Stimulated activated CD8-positive, alpha-beta memory T cell treated with anti-CD3 and anti-CD28 coated beads, Interleukin-7, amount 100 ng/mL, for 4 hours (primary cell): ENCODE measurements at places on chromosomes 4 and X.

- DNase-seq: no peak
Measured at GRCh38 chr4:99011910-99012309, 16.4 kb downstream of the METAP1 start.

DNA sequence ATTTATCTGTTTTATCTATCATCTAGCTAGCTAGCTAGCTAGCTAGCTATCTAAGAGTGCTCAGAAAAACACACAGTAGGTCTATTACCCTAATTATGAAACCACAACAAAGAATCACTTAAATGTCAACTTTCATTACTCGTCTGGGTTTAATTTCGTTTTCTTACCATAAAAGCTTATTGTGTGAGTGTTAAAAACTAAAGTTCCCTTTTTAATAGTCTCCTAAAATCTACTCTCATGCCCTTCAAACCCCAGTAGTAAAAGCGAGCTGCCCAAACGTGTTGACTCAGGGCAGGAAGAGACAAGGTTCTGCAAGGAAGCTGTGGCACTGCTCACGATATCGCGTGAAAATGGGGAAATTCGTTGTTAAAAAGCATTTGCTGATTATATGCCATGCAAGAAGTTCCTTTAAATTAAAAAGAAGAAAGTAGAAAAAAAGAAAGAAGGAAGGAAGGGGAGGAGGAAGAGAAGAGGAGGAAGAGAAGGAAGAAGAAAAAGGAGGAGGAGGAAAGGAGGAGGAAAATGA is 595 bp downstream of the MBNL3 start:
- peak; percentile 1 for DNase-seq

- DNase-seq: no peak
Measured at GRCh38 chrX:155673338-155673737, 60.6 kb upstream of the TMLHE start.

- no peak for DNase-seq
Measured at GRCh38 chr4:154720123-154720522, 23.7 kb upstream of the LRAT start.

DNA sequence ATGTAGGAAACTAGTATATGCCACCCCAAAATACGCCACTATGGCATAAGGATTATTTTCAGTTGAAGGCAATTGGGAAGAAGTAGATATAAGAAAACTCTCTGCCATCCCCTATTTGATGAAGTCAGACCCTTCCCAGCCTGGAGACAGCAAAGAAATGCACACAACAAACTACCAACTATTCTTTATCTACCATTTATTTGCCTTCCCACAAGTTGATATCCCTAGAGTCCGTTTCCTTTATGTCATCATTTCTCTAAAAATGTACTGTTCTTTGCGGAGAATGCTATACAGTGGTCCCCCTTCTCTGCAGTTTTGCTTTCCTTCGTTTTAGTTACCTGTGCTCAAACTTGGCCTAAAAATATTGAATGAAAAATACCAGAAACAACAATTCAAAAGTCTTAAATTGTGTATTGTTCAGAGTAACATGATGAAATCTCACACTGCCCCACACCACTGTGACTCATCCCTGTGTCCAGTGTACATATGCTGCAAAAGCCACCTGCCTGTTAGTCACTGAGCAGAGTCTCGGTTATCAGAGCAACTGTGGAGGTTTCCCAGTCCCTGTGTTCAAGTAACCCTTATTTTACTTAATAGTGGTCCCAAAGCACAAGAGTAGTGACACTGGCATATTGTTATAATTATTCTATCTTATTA is 152.3 kb downstream of the WDFY3 start:
- DNase-seq: no peak

DNA sequence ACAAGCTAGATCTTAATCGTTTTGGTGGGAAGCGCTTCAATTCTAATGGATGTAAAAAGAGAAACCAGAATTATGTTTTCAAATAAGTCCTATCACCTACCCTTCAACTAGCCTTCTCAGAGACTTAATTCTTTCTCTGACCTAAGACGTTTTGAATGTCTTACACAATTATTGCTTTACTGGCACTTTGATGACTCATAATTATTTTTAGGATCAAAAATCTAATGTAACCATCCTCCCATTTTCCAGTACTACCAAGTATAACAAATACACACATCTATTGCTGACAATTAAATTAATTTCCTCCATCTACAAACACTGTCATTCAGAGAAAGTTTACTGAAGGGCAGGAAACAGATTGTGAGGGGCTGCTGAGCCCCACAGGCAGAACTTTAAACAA is 108.6 kb downstream of the PPP3CA start:
- DNase-seq: no peak

- no peak for DNase-seq
Measured at GRCh38 chr4:128390475-128390996, 102.9 kb upstream of the PGRMC2 start.

DNA sequence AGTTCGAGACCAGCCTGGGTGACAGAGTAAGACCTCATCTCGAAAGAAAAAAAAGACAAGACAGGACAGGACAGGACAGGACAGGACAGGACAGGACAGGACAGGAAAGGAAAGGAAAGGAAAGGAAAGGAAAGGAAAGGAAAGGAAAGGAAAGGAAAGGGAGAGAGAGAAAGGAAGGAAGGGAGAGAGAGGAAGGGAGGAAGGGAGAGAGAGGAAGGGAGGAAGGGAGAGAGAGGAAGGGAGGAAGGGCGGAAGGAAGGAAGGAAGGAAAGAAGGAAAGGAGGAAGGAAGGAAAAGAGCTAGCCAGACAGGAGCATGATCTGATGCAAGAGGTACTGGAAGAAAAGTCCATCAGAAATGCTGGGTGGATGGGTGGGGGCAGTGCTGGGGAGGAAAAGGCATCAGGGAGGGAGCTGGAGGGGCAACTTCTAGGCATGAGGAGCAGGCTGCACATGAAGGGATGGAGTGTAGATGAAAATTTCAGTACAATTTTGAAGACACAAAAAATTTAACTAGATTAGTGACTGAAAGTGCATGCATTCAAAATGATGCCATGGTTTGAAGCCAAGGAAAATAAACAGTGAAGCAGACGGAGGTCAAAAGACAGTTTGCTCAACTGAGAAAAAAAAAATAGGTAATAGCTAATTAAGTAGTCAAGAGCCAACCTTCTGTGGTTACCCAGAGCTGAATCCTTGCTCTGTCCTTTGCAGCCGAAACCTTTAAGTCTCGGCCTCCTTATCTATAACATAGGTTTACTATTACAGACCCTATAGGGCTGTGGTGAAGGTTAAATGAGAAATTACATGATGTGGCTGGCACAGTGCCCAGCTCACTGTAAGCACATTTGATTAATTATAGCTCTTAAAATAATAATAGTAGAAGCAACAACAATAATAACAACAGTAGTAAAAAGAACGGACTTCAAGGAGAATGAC is 59.9 kb downstream of the ZNF827 start:
- DNase-seq: no peak

GRCh38 chrX:111349101-111349500 is 62.9 kb downstream of the DCX start:
- DNase-seq: no peak

- DNase-seq: no peak
Measured at GRCh38 chrX:17613979-17614588, 123.2 kb upstream of the SCML1 start.

- DNase-seq: no peak
Measured at GRCh38 chr4:145808848-145809512, 129.0 kb downstream of the C4orf51 start.

- no peak for DNase-seq
Measured at GRCh38 chrX:10079231-10079630, 77.5 kb upstream of the CLCN4 start.

DNA sequence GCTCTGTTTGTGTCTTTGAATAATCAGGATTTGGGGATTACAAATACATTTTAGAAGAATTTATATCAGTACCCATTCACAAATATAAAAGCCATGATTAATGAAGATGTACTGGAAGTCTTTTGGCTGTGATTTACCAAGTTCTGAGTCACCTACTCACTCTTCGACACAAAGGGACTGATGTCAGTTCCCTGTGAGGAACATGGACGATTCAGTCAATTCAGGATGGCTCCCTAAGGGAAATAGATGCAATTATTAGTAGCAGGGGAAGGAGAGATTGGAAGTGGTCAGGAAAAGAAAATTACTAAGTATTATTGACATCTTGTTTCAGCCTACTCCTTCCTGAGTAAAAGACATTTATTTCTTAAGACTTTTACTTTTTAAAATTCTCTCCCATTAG is 550.7 kb upstream of the SLIT2 start:
- DNase-seq: no peak

DNA sequence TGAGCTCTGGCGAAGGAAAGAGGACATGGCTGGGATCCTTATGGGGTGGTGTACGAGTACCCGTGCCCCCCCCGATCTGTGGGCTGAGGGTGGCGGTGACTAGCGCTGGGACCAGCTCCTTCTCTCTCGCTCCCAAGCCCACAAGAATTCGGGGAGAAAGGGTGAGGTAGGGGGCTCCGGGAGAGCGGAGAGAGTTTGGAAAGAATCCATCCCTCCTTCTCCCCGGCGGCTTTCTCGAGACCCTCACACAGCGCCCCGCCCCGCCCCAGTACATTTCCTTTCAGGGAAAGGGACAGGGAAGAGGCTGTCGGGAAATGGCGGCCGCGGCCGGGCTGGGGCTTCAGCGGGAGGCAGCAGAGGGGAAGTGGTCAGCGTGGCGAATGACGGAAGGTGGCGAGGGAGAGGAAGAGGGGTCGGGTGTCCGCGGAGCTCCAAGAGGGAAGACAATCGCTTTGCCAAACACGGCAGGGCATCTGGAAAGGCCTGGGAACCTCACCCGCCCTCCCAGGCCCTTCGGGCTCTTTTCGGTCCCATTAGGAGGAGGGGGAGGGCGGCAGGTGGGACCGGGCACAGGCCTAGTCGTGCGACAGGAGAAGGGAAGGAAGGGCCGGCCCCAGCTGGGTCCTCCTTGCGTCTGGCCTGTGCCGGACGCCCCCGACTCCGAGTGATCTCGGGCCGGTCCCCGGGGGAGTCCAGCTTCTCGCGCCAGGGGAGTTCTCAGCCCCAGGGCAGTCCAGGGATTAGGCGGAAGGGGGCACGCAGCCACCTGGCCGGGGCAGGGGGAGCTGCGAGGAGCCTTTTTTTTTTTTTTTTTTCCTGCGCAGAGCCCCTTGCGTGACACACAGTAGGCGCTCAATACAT is 10.2 kb downstream of the HNRNPH2 start:
- DNase-seq: peak; percentile 20

GRCh38 chrX:46294234-46294633 is 251.0 kb downstream of the ZNF674 start:
- no peak for DNase-seq

- no peak for DNase-seq
Measured at GRCh38 chr4:133160853-133161252, 11.8 kb downstream of the PCDH10 start.

DNA sequence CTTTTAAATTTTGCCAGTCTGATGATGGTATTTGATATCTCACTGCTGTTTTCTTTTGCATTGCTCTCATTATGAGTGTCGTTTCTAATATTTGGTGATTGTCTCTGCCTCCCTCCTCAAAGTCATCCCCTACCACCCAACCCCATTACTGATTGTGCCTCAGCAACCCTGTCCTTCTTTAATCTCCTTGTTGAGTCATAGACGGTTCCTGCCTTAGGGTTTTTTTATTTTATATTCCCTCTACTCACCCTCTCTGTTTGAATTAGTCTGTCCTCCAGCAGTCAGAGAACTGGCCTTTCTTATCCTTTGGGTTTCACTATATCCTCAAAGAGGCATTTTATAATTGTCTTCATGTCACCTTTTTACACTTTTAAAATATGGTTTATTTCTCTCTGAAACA is 409.3 kb upstream of the CPEB2 start:
- DNase-seq: no peak

DNA sequence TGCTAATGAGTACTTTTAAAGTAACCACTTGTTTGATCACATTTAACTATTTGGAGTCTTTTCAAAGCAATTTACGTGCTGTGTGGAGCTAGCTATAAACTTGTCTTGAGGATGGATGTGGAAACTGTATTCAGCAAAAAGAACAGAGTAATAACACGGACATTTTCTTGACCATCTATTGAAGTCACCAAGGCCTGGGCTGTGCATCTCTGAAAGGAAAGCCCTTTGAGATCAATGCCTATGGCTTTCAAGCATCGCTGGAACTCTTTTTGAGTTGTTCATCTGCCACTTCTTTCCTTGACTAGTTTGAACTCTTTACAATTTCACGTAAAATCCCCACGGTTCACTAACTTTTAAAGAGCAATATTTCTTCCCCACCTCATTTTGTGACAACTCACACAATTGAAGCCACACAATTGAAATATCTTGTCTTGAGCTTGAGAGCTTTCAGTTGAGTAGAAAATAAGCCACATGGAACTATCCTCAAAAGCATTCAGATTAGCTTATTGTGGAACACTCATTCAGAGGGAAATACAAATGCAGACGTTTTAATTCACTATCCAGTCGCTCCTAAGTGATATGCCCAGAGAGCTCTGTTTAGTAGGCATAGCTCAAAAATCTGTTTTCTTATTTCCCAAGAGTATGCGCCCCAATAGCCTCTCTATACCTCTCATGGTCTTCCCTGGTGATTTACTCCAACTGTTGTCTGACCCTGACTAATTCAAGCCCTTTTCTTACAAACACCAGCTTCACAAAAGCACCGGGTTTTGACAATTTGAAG is 134.9 kb upstream of the SLITRK2 start:
- no peak for DNase-seq

GRCh38 chr4:1167244-1167949 is 5.0 kb downstream of the SPON2 start:
- peak; percentile 84 for DNase-seq

DNA sequence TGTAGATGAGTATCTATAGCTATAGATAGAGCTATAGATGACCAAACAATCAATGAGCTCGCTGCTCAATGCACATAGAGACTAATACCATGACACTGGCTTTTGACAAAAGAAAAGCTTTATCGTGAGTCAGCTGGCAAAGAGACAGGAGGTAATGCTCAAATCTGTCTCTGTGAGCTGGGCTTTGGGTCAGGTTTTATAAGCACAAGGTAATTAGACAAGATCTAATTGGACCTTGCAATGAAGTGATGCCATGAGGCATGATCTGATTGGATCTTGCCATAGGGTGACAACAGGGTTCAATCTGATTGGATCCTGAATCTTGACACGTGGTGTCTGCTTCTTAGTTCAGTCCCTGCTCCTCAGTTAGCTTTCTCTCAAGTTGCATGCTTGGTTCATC is 180.7 kb upstream of the MXRA5 start:
- DNase-seq: no peak

DNA sequence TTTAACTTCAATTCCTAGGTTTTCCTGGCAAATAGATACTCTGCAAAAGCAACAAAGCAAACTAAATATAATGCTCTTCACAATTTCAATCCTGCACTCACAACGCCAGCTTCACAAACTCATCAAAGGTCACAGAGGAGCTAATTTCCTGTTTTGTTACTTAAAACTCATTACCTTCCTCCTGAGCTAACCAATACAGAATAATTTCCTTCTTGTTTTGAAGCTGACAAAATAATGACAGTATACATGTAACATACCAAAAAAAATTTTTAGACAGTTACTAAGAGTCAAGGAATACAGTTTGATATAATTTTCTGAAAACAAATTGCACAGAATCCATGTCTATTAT is 17.9 kb downstream of the CNOT6L start:
- no peak for DNase-seq

DNA sequence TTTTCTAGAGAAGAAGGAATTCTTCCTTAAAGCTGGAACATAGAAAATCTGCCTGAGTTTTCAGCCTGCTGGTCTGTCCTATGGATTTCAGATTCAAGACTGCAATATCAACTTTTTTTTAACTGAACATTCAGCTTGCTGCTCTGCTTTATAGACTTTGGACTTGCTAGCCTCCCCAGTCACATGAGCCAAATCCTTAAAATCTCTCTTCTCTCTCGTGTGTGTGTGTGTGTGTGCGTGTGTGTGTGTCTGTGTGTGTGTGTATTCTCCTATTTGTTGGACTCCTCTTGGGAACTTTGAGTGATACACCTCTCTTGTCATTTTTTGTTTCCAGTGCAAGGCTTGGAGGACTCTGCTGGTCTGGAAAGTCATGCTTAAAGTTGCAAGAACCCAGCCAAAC is 6.8 kb upstream of the TBC1D19 start:
- no peak for DNase-seq

GRCh38 chr4:8646296-8647093 is 53.9 kb downstream of the CPZ start:
- DNase-seq: no peak
